NCI-H1092 treated with DMSO at 0.1 percent for 48 hours (cell line): ENCODE measurements at places on chromosomes 3 and 15.

- DNase-seq: no peak
These were observed 24.8 kb downstream of the LINGO1 start for GRCh38 chr15:77607894-77608261.

DNA sequence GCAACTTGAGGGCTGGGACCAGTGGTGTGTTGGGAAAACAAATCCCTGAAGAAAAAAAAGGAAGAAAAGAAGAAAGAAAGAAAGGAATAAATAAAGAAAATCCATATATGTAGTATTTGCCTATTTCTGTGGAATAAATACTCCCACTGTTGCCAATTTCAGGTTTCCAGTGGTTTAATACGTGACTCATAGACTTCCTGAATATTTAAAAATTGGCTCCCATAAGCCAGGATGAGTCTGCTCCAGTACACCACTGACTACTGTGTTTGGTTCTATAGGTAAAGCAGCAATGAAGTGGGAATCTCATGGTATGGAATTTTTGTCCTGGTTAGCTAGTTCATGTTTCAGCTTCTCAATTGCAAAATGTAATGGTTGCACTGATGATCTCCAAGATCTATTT lies 31.6 kb downstream of the PYDC2 start:
- DNase-seq: no peak

GRCh38 chr3:141268306-141268705 lies 36.7 kb downstream of the PXYLP1 start:
- DNase-seq: no peak

DNA sequence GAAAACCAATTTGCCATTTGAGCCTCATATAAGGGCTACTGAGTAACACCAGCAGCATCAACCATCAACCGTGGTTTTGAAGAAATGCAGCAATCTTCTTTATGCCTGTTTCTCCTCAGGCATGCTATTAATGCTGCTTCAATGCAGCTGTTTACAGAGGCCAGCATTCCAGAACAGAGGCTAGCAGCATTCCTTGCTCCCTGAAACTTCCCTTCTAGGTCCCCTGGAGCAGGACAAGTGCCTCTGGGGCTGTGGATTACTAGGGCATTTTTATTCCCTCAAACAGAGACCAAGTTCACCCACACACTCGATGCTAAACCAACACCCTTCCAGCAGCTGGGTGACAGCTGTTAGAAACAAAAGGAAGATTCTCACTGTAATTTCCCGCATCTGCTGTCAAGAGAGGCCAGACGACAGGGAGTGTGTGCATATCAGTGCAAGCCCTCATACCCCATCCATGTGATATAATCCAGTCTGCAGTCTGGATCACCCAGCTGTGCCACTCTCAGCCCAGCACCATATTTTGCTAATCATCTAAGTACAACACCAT lies 57.5 kb downstream of the HOMER2 start:
- no peak for DNase-seq

- no peak for DNase-seq
These were observed 63.9 kb downstream of the NR2E3 start for GRCh38 chr15:71874245-71874644.

- no peak for DNase-seq
These were observed 201.3 kb upstream of the IGF1R start for GRCh38 chr15:98447069-98447468.

DNA sequence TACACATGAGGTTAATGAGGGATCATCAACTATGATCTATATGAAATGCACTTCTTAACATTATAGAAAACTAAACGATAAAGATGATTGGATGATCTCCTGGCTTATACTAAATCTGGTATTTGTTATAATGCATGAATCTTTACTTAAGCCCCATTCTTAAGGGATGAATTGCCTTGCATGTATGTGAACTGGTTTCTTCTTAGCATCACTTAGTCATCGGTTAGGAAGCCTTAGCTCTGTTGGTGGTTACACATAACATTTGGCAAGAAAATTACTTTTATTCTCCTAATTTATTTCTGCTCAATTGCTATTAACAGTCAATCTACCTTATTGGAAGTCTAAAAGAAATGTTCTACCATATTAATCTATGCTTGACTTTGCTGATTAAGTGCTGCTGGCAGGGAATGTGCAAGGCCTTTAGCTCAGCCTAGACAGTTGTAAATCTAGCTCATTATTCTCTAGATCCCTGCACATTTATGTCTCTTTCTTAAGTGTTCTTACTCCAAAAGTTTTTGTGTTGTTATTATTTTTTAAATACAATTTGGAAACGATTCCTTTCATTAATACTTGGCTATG lies 356.0 kb downstream of the ZPLD1 start:
- no peak for DNase-seq

GRCh38 chr3:50351323-50351697 lies 648 bp downstream of the CYB561D2 start:
- no peak for DNase-seq

- DNase-seq: no peak
These were observed 346.3 kb upstream of the MDFIC2 start for GRCh38 chr3:70658513-70659310.

DNA sequence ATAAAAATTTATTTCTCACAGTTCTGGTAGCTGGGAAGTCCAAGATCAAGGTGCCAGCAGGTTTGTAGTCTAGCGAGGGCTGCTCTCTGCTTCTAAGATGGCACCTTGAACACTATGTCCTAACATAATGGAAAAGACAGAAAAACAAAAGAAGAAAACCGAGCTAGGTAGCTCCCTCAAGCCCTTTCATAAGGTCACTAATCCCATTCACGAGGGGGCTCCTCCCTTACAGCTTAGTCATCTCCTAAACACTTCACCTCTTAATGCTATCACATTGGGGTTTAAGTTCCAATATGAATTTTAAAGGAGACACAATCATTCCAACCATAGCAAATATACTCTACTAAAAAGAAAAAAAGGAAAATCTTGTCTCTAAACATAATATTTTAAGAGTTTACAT lies 23.6 kb downstream of the GOLGA6D start:
- no peak for DNase-seq

- DNase-seq: no peak
These were observed 304.0 kb upstream of the CBLB start for GRCh38 chr3:106172780-106173179.

- DNase-seq: no peak
These were observed 128.5 kb upstream of the GAP43 start for GRCh38 chr3:115494826-115495225.

DNA sequence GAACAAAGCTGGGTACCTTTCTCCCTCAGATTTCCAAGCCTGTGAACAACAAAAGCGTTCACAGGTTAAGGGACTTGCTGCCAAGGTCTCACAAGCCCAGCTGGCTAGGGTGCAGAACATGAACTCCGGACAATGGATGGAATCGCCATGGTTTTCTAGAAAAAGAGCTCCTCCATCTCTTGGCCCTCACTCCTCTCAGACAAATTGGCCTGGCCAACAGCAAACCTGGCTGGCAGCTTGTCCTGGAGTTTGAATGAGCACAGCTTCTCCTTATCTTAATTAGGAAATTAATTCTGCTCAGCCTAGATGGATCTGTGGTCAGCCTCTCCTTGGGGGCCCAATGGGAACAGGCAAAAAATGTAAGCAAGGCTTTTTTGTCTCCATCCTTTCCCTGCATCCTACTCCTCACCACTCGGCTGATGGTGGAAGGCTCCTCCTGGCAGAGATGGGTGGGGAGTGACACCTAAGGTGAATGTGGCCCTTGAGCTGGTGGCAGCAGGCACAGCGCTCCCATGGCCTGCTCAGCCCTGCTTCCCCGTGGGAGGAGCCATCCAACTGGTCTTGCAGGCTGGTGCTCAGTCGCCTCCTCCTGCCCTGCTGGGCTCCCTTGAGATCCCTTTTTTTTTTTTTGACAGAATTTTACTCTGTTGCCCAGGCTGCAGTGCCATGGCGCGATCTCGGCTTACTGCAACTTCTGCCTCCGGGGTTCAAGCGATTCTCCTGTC lies 5.8 kb downstream of the KLHL25 start:
- DNase-seq: no peak

DNA sequence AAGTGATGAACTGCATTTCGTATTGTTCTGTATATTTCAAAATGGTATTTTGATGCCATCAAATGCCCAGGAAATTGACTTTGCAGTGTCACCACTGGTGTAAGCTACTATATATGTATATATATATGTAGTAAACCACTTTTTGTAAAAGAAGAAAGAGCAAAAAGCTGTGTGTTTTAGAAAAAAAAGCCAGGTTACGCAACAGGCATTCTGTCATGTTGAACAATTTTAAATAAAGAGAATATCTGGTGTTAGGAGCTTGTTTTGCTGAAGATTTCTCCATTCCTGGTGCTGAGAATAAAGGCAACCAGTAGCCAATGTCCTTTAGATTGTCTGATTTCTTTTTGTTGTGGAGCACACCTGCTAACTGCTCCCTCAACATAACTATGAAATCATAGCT lies 3.7 kb upstream of the ABHD10 start:
- no peak for DNase-seq

DNA sequence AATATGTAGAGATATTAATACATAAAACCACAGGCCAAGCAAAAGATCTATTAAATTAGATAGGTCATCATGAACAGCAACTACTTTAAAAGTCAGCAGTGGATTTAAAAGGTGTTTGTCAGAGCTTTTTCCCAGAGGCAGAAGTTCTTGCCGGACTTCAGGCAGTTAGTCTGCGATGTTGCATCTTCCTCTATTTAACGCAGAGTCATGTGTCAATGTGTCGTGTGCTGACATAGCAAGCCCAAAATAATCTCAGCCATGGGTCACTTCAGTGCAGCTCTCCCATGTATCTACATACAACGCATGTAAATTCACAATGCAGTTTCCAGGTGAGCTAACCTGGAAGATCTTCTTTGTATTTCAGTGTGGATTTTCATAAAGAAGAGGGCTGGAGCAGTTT lies 8.0 kb upstream of the TMEM212 start:
- DNase-seq: no peak

- DNase-seq: no peak
These were observed 29.7 kb downstream of the TRAK1 start for GRCh38 chr3:42120866-42121265.

DNA sequence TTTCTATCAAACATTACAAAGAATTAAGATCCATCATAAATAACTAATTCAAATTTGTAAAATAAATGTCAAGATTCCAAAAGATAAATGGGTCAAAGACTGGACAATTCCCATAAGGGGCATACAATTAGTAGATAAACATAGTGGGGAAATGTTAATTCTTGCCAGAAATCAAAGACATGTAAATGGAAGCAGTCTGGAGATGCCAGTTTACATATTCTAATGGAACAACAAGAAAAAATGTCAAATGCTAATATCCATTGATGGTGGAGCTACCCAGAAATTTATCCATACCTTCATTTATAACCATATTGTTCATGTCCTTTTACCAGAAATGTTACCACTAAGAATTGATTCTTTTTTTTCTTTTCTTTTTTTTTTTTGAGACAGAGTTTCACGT lies 13.7 kb upstream of the LIPC start:
- no peak for DNase-seq

DNA sequence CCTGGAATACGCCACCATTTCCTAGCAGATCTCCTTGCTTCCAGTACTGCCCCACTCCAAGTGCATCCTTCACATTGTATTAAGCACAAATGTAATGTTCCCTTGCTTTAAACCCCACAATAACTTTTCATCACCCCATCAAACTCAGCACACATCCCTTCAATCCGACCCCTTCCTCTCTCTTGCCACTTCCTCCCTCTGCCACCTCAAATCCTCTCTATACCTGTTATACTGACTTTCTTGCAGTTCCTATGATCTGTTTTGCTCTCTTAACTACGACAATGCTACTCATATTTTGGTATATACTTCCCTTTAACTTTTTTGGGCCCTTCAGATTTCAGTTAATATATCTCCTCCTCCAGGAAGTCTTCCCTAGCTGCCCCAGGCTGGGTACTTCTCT lies 14.1 kb downstream of the PARL start:
- DNase-seq: no peak

- DNase-seq: no peak
These were observed 18.3 kb upstream of the BFSP2 start for GRCh38 chr3:133381346-133382109.

DNA sequence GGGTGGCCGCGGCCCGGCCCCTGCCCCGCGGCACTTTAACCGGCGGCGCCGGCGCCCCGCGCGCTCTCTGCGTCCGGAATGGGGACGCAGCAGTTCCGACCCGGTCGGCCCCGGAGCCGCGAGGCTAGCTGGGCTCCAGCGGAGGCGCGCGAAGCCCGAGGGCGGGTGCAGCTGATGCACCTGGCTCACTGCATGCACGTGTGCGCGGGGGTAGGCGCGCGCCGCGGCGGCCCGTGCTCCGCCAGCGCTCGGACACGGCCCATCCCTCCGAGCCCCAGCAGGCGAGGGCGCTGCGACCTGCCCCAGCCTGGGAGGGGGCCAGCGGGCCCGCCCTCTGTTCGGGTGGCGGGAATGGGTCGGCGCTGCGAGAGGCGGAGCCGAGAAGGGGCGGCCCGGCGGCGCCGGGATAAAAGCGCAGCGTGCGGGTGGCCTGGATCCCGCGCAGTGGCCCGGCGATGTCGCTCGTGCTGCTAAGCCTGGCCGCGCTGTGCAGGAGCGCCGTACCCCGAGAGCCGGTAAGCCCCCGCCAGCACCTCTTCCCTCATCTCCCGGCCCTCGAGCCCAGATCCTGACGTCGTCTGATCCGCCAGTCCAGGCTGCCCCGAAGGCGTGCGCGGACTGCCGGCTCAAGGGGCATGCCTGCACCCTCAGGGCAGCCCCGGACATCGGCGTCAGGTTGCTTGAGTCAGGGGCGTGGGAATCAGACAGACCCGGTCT lies at the start of the genes CHDH and IL17RB:
CHDH (minus strand) TSS at position 286 of the 717 bp plus-strand sequence. CDS start 22,411 bp downstream, outside the sequence.
IL17RB (plus strand) TSS at position 435 of the 717 bp plus-strand sequence; CDS start at position 456, 21 bp downstream.
- DNase-seq: no peak

DNA sequence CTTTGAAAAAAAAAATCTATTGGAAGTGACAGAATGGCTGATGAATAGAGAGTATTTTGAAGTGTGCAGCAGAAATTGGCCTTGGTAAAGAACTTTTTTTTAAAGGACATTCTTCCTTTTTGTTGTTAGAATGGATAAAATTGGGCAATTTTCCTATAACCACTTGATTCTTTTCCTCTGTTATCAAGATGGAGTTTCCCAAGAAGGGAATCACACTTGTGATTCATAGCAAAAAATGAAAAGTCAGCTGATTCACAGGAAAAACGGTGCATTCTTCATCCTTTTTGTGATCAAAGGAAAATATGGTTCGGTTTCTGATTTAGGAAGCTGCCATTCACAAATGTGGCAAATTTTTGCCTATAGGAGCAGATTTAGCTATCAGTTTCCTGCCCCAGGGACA lies 486.8 kb downstream of the GBE1 start:
- no peak for DNase-seq

DNA sequence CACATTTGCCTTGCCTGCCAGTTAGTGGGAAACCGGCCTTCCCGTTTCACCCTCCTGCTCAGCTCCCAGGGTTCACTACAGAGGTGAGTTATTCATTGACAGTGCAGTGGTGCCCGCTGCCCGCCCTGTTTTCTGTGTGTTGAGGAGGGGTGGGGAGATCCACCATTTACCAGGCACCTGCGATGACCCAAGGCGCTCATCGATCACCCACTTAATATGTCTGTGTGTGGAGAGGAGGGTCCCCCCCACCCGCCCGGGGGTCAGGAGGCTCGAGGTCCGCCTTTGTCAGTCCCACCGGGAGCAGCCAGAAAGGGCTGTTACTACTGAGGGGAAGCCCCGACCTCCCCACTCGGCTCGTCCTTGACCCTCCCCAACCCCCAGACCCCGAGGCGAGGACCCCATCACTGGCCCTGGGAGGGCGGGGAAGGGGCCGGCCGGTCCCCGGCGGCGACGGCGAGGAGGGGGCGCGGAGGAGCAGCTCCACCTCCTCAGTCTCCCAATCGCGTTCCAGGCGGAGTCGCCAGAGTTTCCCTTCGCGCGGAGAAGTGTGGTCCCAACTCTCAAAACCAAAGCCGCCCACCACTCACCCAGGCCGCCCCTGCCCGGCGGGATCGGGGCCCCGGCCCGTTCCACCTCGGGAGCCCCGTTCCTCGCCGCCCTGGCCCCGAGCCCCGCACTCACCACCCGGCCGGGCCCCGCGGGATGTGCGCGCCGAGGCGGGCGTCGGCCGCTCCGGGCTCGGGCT lies 1.1 kb downstream of the PLXNB1 start:
- DNase-seq: peak; percentile 34
